ENCODE measurements at places on chromosomes 2 and 18.

DNA sequence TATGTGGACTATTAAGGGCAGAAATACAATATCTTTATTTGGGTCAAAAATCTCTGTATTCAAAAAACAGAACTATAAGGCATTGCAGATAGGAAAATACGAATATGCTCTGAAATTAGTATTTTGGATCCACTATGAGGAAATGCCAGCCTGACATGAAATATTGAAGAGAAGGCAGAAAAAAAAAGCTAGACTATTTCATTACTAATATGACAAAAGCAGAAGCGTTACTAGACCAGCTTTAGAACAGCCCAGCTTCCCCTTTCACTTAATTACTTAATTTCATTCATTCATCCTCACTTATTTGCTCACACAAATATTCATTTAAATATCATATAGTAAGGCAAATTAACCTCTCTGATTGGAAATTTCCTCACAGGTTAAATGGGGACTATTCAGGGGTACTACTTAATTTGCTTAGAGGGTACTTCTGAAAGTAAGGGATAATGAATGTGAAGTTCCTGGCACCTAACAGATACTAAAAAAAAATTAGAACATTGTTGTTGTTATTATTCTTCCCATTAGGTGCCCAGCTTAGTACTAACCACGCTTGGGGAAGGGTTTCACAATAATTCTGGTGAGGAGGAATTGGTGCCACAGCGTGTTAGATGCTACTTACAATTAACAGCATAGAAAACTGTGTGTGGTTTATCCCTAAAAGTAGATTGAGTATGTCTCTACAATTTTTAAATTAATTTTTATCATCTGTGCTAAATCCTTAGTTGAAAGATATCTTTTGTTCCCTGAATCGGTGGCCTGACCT is 71.1 kb upstream of the CTLA4 start:
- DNase-seq = no peak

DNA sequence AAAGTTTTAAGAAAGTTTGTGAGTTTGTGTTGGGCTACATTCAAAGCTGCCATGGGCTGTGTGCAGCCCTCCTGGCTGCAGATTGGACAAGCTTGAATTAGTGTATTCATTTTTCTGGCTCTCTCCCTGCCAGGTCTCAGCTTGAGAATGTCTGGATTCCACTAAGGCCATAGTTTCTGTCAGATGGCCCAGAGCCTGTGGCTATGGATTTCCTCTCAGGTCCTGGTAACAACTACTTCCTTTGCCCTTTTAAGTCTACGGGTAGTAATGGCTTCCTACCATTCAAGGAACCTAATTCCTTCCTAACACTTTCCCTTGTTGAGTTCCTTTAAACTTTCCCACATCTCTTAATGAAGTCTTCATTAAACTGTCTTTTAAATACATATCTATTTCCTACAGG is 24.3 kb upstream of the PSMD14 start:
- no peak for DNase-seq

DNA sequence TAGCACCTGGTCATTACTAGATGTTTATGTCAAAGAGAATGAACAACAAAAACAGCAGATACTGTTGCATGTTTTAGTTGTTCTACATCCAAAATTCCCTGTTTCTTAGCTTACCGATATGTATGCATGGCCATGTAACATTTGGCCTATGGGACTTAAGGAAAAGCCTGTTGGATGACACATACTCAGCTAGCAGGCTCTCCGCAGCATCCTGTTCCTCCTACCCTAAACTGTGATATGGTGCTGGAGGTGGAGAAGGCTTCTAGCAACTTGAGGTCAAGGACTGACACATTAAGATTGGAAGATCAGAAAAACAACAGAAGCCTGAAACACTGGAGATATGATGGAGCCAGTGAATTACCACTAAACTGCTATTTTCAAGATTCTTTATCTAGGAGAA is 537.8 kb downstream of the LRRTM4 start:
- no peak for DNase-seq

DNA sequence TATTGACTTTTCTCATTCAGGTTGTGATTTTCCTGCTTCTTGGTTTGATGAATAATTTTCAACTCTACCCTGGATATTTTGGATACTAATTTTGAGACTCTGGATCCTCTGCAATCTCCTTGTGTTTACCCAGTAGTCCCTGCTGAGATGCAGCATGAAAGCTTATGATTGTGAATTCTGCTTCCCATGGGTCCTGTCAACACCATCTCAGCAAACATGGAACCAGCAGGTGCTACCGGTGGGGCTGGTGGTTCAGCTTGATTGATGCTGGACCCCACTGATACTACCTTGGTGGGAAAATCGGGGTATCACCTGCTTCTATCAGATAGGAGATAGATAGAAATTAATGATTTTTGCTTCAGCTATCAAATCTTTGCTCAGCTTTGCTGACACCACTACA is 81.1 kb downstream of the SOWAHC start:
- no peak for DNase-seq

GRCh38 chr2:45919711-45920111 is 268.2 kb downstream of the PRKCE start:
- no peak for DNase-seq

DNA sequence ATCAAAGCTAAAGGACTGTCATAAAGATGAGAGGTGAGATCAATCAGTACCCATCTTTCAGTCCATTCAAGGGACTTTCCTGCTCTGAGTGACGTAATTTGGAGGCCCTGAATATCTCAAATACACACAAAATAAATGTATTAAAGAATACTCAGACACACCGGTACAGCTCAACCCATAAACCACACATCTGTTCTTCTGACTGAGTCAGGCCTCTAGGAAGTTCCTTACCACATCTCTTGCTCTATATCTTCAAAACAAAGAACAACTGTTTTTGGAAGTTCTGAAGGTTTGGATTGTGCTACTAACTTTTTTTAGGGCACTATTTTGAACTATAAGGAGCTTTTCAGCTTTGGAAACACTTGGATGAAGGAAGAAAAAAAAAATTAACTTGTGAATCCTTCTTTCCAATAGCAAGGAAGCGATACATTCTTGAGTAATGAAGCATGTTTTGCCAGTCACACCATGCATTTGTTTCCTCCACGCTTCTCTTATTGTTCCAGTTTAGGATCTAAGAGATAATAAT is 866.5 kb upstream of the VRK2 start:
- DNase-seq = no peak

GRCh38 chr2:120482334-120482733 is 136.4 kb downstream of the INHBB start:
- DNase-seq = no peak

DNA sequence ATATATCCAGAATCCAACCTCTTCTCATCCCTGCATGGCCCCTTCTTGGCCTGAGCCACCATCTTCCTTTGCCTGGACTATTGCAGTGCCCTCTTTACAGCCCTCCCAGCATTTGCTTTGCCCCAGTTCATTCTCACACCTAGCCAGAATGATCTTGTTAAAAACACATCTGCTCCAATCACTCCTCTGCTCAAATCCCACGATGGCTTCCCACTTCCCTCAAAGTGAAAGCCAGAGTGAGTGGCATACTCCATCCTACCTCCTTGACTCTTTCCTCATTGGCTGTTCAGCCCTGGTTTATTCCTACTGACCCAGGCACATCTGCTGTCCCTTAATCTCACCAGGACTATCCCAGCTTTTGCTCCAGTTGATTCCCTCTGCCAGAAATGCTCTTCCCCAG is 14.7 kb downstream of the SULT6B1 start:
- no peak for DNase-seq

GRCh38 chr18:44851856-44852621 is 171.4 kb downstream of the SETBP1 start:
- no peak for DNase-seq

- no peak for DNase-seq
Measured at GRCh38 chr2:206797376-206797775, 32.0 kb downstream of the FASTKD2 start.

- DNase-seq = no peak
Measured at GRCh38 chr18:35478520-35479435, 19.0 kb downstream of the INO80C start.

DNA sequence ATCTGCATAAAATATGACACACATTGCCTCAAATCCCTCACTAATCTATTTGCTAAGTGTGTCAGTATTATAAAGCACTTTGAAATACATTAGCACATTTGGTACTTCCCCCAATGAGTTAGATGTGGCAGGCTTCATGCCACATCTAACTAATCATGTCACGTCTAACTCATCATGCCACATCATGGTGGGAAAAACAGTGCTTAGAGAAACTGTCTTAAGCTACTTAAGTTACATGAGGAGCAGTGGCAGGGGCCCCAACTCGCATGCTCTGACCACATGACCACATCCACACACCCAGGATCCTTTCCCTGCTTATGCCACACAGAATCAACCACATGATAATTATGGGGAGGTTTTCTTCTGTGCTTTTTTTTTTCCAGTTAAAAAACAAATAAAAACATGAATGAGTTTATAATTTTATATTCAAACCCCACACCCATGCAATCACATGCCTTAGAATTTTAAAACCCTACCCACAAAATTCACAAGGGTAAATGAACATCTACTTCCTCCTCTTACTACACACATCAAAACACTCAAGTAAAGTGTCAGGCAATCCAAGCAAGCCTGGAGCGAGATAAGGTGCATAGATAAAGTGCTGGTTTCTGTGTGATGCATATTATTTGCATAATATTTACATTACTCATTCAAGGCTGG is 1.6 kb downstream of the ABCA12 start:
- DNase-seq = no peak

Measured in NCI-H187 treated with DMSO at 0.1 percent for 48 hours (cell line).